ENCODE measurements at places on chromosomes 11 and 22.

DNA sequence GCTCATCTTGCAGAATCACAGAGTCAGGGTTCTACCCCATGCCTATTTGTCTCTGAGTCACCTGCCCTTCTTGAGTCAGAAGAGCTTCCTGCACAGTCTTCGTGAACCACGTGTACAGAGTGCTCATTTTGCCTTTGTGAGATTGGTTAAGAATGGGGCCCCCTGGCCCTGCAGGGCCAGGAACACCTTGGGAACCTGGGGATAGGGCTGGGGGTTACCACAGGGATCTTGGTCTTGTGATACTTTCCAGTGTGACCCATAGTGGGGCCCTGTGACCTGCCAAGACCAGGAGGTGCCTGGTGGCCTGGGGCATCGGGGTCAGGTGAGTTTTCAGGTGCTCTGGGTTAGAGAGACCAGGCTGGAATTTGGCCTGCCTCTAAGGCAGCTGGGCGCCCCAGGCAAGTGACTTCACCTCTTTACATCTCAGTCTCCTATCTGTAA, 9.4 kb downstream of the TMPRSS13 start:
- DNase-seq, result no peak

DNA sequence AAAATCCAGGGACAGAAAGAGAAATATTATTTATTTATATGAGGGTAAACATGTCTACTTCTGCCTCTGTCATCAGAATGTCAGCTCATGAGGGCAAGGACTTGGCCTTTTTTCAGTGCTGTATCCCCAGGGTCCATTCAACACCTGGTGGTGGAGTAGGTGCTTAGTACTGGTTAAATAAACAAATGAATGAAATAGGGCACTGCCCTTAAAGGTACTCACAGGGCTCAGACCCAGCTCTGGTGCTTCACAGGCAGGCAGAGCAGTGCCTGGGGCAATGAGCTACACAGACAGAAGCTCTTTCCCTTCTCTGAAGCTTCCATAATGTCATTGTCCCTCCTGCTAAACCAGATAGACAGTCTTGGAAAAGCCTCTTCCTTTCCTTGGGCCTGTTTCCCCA, 30.9 kb downstream of the P4HA3 start:
- no peak for DNase-seq

DNA sequence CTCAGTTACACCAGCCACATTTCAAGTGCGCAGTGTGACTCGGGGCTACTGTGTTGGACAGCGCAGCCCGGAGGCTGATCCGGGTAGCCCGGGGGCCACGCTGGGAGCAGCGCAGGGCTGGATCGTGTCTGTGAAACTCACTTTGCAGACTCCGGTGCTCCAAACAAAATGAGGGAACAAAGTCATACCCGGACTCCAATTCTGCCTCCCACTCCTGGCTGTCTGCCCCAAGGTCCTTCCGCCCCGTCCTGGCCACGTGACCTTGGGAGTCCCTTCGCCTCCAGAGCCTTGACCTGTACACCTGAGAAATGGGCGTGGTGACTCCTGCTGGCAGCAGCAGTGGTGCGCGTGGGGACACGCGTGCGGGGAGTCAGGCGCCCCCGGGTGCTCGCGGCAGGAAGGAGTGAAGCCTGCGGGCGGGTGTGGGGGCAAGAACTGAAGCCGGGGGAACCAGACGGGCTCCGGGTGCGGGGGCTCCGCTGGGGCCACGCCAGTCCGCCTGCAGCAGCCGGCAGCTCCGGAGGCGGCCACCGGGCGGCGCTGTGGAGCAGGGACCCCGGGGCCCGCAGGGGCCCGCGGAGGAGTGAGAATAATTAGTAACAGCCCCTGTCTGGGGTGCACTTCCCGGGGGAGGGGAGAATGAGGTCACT, 42.4 kb downstream of the KCNJ4 start:
- DNase-seq, result peak; percentile 8

GRCh38 chr11:69210310-69211035, 54.7 kb downstream of the SMIM38 start:
- peak; percentile 85 for DNase-seq

DNA sequence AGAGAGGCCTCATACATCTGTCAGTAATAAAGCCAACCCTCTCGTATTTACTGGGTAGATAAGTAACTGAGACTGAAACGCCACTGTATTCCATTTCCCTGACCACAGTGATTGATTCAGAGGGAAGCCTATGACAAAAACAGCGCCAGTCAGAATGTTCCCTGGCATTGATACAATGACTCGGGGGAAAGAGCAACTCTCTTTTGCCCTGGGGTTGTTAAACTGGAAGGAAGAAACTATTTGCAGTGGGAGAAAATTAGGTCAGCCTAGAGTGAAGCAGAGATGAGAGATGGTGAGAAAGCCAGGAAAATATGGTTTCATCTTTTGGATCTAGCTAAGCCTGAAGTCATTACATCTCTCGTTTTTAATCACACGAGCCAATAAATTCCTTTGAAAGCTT, 48.6 kb upstream of the RBFOX2 start:
- no peak for DNase-seq

DNA sequence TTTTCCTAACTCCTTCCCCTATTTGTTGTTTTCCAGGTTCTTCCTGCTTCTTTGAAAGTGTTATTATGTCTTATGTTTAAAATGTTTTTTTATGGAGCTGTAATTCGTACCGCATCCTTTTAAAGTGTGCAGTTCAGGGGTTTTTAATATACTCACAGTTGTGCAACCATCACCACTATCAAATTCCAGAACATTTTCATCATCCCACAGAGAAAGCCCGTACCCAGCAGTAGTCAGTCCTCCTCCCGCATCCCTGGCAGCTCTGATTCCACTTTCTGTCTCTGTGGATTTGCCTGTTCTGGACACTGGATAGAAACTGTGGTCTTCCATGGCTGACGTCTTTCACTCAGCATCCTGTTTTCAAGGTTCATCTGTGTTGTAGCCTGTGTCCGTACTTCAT, 73.7 kb downstream of the JAM3 start:
- DNase-seq, result no peak

DNA sequence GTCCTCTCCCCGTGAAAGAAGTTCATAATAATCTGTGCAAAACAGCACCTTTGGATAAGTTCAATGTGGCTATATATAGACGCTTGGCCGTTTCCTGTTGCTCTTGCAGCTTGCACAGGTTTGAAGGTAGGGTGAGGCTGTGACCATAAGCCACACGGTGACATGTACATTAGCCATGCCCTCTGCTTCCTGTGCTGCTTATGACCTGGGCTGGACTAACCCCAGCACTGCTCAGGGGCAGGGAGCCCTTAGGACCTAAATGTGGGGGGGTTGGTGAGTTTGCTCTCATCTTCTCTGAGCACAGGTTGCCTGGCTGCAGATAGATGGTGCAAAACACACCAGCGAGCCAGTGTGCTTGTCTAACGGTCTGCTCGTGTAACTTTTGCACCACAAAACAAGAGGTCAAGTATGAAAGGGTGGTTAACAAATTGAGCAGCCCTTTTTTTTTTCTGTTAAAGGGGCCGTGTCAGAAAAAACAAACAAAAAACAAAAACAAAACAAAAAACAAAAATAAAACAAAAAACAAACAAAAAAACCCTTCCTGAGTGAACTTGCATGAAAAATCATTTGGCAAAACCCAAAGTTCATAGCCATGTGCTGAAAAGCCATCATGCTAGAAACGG, 37.3 kb downstream of the FLI1 start:
- DNase-seq, result no peak

DNA sequence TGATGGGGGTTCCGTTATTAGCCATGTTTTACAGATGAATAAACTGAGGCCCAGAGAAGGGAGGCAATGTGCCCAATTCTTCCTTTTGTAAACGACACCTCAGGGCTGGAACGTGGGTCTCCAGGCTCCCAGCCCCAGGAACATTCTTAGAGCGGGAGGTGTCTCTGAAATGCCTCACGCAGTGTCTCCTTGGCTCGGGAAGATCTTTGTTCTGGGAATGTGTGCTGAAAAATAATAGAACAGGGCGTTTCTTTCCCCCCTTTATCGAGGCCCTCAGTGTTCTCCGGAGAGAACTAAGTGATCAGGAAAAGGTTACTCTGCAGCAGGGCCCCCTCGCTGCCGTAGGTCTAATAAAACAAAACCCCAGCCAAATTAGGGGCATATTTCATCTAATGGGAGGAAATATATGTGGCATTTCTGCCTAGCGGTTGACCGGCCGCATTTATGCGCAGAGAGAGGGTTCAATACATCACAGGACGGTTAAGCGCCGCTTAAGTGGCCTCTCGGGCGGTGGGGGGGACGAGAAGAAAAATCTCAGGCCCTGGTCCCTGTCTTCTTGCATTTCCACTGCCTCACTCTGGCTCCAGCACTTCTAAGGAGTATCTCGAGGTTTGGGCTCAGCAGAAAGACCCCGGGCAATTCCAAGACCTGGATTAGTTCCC, 564.3 kb downstream of the MN1 start:
- no peak for DNase-seq

DNA sequence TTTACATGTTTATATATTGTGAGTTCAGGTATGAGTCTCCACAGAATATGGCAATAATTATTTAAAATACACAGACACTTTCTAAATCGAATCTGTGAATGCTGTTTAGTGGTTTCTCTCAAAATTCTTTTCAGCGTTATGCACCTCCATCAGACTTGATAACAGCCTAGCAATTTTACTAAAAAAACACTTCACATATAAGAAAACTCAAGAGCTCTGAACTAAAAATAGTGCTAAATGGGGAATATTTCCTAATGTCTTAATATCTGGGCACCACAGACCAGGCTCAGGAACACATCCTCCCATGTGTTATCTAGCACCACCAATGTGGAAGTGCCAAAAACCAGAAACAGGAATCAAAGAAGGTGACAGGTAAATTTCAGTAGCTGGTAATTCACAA, 47.9 kb downstream of the ARHGAP32 start:
- DNase-seq, result no peak

- peak; percentile 77 for DNase-seq
These were observed 179.4 kb downstream of the ARHGAP42 start for GRCh38 chr11:100866453-100866852.

GRCh38 chr11:19455731-19456130, 215.0 kb upstream of the E2F8 start:
- DNase-seq, result no peak

DNA sequence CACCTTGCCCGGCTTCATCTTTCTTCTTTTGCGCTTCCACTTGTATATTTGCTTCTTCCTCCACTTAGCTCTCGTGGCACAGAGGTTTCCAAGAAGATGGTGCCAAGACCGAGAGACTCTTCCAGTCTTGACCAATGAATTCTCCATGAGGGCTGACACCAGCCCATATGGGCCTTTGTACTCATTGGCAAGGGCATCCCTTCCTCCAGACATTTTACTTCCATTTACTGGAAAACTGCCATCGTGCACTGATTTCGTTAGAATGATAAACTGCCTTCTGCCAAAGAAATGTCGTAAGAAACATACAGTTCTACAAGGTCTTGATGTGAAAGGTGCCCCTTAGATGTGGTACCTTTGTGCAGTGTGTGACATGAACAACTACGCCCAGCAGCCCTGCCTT, 4.7 kb upstream of the MIEF1 start:
- DNase-seq, result no peak

- DNase-seq, result peak; percentile 85
These were observed 5.1 kb upstream of the MYRF start for GRCh38 chr11:61747192-61747966.

GRCh38 chr11:79794484-79795393, 353.9 kb upstream of the TENM4 start:
- DNase-seq, result peak; percentile 35

DNA sequence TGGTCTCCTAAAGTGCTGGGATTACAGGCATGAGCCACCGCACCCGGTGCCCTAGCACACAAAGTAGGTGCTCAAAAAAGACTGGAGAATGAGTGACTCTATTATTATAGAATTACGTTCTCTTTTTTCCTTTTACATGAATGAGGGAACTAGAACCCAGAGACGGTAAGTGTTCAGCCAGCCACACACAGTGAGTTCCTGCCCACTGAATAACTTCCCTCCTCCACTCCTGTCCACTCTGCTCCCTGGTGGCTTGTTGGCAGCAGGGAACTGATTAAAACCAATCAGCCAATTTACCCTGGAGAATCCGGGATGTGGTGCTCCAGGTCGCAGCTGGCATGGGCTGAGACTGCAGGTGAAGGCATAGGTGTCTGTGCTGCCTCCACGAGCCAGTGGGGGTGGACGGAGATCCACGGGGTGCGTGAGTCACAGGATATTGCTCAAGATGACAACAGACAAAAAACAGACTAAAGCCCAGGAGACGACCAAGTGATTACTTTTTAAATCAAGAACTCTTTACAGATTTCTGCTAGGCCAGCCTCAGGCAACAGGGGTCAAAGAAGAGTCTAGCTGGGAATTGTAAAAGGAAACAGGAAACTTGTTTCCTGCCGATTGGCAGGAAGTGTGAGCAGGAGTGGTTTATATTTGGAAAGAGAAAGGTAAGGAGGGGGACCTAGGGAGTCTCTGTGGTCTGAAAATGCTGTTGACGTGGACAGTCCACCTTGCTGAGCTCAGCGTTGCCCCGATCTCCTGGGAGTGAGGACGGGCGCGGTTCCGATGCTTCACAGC, 95.2 kb upstream of the TP53I11 start:
- no peak for DNase-seq

- DNase-seq, result no peak
These were observed 859 bp upstream of the ACCS start for GRCh38 chr11:44065161-44065661.

DNA sequence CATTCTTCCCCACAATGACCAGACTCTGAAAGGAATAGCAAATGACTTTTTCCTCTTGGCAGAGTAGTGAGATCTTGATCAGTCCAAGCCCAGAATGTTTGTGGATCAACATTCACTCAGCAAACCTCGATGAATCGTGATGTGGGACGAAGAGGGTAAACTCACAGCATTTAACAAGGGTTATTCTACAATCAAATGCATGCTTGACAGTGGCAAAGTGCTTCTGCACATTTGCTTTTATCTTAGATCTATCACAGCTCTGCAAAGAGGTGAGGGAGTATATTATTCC, 31.8 kb downstream of the TMPRSS5 start:
- DNase-seq, result no peak

DNA sequence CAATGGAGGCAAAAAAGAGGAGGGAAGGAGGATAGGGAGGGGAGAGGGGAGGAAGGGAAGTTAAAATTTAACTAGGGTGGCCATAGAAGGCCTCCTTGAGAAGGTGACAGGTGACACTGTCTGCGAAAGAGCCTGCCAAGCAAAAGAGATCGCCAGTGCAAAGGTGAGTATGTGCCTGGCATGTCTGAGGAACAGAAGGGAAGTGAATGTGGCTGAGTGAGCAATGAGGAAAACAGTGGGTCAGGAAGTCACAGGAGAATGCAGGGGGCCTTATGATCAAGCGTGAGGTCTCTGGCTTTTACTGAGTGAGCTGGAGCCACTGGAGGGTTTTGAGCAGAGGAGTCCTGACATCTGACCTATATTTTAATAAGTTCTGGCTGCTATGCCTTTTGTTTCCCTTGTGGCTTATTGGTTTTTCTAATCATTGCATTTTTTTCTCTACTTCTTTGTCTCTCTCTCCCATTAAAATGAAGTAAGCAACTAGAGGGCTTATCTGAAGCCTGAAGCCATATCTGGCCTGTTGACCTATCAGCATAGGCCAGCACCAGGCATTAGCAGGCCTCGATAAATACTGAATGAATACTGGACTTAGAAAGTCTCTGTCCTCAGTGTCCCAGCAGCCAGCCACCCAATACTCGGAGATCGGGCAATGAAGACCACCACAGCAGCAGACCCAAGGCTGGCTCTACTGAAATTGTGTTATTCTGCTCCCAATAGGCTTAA, 5.6 kb downstream of the AP1B1 start:
- peak; percentile 81 for DNase-seq

- DNase-seq, result peak; percentile 14
These were observed 77.7 kb downstream of the MORC2 start for GRCh38 chr22:30890686-30891442.
